ENCODE measurements at places on chromosomes 5 and 9.

DNA sequence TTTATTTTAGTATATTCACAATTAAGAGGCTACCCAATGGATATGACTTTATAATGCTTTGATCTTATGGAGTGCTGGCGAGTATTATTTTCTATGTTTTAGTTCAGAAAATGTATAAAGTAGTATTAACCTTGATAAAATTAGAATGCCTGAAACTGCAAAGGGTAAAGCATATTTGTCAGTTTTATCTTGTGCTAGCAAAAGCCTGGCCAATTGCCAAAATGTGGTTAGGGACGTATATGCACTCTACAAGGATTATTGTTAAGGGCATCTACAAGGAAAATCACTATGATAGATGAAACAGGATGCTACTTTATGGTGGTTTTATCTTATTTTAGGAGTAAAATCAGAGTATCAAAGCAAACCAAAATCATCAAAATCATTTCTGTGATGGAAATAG, 281.7 kb downstream of the CCDC171 start:
- no peak for DNase-seq

DNA sequence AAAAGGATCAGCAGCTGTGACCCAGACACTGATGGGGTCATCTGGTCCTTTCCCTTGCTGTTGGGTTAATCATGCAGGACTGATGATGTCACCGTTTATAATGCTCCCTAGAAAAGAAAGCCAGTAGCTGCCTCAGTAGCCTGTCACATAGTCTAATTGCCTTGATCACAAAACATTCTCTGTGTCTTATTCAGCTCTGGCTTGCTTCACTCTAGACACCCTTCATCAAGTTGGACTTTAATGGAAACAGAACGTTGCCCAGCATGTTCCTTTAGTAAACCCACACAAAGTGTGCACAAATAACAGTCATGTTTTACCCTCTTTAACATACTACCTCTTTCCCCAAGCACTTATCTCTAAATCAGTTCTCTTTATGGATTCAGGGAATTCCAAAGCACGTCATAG, 170.8 kb downstream of the SGCD start:
- no peak for DNase-seq

GRCh38 chr5:63803165-63803564, 159.1 kb downstream of the HTR1A start:
- DNase-seq = no peak

DNA sequence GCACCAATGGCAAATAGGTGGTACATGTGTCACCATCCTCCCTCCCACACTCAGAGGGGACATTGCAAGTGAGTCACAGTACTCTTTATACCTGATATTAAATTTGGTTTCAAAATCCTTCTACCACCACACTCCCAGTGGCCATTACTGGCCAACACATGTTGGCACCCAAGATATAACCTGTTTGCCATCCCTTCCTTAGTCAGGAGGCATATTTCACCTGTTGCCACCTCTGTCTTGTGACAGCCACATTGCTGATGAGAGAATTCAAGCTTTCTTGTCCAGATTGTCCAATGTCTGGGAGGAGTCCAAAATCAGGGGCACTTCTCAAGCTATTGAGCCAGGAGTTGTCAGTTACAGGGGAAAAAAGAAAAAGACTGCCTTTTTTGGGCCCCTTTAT, 80.2 kb upstream of the WWC1 start:
- DNase-seq = no peak

- no peak for DNase-seq
Observed at GRCh38 chr5:66958201-66958979, 238.2 kb downstream of the CD180 start.

DNA sequence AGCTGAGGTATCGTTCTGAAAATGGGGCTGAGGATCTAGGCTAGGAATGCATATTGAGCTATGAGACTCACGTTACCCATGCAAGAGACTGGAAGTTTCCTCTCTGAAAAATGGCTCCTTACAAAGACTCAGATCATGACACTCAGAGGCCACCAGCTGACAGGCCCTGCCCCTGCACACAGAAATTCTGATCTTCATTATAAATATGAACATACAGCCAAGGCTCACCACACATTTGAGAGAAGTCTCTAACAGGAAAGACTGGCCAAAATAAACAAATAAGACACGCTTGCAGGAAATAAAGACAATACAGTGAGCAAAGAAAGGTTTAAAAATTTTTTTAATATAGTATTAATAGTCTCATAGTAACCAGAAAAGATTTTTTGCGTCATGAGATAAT, 365.9 kb downstream of the NFIB start:
- no peak for DNase-seq

- DNase-seq = no peak
Observed at GRCh38 chr5:75265731-75266130, 29.1 kb upstream of the ANKRD31 start.

GRCh38 chr9:136051837-136052471, 43.1 kb downstream of the NACC2 start:
- DNase-seq = no peak

- DNase-seq = no peak
Observed at GRCh38 chr5:143653256-143653655, 158.7 kb upstream of the HMHB1 start.

- DNase-seq = no peak
Observed at GRCh38 chr9:98333703-98334582, 78.5 kb upstream of the TBC1D2 start.
